ENCODE measurements at places on chromosomes 2 and 18.

GRCh38 chr2:74887960-74888700, 54.2 kb downstream of the HK2 start:
- DNase-seq, result no peak

GRCh38 chr2:239263669-239264491, 136.9 kb downstream of the HDAC4 start:
- DNase-seq, result no peak

DNA sequence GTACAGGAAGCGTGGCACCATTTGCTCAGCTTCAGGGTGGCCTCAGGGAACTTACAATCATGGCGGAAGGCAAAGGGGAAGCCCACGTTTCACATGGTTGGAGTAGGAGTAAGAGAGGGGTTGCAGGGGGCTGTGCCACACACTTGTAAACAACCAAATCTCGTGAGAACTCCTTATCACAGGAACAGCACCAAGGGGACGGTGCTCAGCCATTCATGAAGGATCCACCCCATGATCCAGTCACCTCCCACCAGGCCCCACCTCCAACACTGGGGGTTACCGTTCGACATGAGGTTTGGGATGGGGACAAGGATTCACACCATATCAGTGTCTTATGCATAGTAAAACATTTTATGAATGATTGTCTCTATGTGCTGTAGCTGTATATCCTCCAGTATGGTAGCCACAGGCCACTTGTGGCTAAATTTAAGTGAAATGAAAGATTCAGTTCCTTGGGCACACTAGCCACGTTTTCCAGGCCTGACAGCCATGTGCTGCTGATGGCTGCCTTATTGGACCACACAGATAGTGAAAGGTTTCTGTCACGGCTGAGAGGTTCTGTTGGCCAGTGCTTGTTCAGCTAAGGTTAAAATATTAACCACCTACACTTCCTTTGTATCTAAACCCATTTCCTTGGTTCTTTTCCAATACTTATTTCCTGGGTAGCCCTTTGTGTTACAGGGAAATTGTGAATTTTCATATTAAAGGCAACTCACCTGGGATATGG, 77.3 kb downstream of the AGAP1 start:
- no peak for DNase-seq

DNA sequence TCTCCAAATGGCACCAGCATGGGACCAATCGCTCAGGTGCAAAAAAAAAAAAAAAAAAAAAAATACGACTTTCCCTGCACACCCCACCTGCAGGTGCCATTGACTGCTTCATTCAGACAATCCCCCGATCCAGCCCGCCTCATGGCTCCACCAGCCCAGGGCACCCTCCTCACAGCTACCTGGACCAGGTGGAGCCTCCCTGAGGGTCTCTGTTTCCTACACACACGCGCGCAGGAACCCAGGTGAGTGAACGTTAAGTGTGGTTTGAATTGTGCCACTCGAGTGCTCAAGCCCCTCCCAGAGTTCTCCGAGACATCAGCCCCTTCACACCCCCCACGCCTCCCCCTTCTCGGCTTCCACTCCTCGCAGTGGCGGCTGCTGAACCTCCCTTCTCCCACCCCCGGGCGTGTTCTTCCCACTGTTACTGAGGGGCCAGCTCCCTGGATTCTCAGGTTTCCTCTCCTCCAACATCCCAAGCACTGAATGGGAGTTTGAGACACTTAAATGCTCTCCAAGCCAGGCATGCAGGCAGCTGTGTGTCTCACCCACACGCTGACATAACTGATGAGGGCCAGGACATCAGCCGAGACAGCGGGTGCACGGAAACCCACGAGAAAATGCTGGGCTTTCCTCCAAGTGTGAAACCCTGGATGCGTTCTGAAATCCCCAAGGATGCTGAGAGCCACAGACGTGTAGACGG, 88.8 kb upstream of the SNTG2 start:
- DNase-seq, result no peak

GRCh38 chr2:166081852-166082251, 46.0 kb downstream of the SCN1A start:
- DNase-seq, result no peak

- DNase-seq, result no peak
Measured at GRCh38 chr2:43906448-43907109, 67.8 kb downstream of the ABCG8 start.

DNA sequence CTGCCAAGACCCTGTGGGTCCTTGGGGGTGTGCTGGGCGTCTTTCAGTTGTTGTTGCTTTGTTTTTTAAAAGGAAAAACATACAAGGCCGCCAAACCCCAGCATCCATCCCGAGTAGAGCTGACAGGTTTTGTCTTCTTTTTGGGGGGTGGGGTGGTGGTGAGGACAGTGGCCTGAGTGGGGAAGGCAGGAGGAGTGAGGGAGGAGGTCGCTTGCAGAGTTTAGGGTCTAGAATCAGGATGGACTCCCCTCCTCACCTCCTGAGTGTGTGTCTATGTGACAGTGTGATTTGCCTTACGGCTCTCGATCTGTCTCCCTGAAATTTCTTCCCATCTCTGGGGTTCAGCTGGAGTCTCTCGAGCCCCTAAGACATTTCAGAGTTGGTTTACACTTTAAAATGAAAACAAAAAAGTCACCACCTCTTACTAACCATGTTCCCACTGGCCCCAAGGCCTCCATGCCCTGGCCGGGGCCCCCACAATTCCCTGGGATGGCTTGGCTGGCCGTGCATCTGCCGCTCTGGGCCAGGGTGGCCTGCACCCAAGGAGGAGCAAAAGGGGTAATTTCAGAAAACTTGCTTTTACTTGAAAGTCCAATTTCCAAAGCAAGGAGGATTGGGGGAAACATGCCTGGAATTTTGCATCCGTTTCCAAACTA, 5.0 kb downstream of the SIX3 start:
- DNase-seq, result no peak

GRCh38 chr18:57436191-57436964, 1.2 kb downstream of the ONECUT2 start:
- no peak for DNase-seq

DNA sequence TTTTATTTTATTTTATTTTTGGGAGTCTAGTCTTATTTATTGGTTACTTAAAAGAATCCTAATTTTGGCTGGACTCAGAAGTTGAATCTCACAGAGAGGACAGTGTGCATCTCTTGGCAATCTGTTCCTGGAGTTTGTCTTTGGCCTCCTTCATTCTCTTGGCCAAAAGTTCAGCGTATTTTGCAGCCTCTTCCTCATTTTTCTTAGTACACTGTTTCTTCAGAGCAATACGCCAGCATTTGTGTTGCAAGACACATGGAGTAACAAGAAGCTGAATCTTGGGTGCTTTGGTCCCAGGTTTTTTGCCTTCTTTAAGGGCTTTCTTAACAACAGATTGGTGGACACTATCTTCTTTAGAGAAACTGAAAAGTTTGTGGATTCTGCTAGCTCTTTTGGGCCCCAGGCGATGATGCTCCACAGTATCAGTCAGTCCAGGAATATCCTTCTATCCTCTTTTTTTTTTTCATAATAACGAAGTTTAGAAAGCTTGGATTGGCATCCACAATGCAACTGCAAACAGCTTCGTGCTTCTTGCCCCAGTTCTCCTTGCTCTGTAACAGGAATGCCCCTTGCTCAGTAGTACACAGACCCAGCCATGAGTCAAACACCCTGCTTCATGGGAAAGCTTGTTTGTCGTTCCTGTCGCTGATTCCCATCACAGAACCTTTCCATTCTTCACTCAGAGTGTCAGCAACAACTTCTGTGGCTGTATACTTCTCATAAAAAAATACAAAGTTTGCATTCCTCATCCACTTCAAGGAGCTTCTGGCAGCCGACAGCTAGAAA, 34.8 kb upstream of the RFX8 start:
- no peak for DNase-seq

DNA sequence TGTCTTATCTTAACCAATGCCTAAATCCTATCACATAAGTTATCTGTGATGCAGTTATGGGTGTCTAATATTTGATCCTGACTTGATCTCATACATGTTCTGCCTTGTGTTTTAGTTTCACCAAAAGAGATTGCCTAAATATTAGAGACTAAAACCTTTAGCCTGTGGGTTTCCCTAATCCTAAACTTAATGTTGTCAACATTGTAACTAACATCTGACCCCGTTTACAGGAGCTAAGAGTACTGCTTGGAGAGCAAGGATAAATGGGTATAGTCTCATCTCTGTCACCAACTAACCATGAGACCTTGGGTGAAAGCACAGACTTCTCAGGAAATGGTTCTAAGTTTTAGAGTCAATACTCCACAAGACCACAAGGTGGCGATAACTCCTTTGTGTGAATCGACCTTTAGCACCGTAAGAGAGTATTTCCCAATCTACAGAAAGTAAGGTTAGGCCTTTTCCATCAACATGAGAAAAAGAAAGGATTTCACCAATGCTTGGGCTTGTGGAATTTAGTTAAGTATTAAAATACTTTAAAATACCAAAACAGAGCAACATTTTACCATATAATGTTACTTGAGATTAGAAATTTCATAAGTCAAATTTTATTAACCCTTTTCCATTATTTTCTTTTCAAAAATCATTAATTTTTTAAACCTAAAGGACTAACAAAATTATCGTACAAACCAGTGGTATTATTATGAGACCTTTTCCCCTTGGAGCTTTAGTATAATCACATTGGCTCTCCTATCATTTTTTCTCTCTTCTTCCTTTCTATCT, 60.5 kb downstream of the G6PC2 start:
- DNase-seq, result peak; percentile 9

GRCh38 chr2:97355887-97356286, 233.8 kb downstream of the ANKRD36B start:
- no peak for DNase-seq

DNA sequence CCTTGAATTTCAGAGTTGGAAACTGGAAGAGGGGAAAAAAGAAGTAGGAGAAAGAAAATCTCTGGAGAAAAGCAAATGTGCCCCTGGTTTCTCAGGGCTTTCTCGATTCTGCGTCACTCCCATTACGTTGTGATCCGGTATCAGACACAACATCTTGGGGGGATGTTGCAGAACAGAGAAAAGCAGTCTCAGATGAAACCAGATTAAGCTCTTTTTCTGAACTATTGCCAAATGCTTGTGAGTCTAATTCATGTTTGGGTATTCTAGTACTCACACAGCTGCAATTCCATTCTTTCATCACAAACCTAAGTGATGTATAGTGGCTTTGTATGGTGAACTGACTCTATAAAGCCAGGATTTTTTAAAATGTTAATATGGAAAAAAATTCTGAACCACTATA, 233.2 kb downstream of the TCF4 start:
- DNase-seq, result no peak

Measured in GM06990 (cell line).